ENCODE measurements at places on chromosomes 7 and 10. TPM values are rescaled to one million over a fixed set of nuclear protein-coding genes. Genes with fewer than 3 reads are reported as not detected.

Gene CD36
- total RNA-seq = 324 TPM

Gene LIPF
- total RNA-seq = not detected

Gene HOXA2
- total RNA-seq = not detected

Gene FHIP2A
- 30.7 TPM for total RNA-seq

GRCh38 chr10:92627845-92628480 lies 35.0 kb downstream of the KIF11 start:
- no peak for DNase-seq

- DNase-seq = no peak
Observed at GRCh38 chr7:51244053-51244452, 72.6 kb downstream of the COBL start.

DNA sequence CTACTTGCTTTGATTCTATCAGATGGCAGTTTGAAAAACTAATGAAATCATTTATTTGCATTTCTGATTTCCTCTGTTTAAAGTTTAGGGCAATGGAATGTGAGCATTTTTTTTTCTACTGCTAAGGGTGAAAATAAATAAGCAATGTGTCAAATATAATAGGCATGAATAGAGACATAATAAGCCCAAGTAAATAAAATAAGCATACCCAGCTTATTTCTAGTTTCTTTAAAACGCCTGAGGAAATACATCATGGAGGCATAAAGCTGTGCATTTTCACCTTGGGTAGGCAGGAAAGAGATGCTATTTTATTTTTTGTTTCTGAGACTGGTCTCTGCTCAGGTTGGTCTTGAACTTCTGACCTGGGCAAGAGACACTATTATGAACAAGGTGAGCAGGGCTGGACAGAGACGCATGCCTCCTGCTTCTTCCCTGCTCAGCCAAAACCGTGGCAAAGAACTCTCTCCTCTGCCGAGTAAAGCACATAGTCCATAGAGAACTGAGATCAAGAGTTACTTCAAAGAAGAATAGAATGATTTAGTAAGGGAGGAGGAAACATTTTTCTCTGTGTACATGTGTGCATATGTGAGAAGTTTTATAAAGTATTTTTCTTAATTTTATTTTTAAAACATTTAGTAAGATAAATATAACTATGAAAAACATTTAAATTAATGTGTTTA lies 138.1 kb downstream of the GNAI1 start:
- no peak for DNase-seq

DNA sequence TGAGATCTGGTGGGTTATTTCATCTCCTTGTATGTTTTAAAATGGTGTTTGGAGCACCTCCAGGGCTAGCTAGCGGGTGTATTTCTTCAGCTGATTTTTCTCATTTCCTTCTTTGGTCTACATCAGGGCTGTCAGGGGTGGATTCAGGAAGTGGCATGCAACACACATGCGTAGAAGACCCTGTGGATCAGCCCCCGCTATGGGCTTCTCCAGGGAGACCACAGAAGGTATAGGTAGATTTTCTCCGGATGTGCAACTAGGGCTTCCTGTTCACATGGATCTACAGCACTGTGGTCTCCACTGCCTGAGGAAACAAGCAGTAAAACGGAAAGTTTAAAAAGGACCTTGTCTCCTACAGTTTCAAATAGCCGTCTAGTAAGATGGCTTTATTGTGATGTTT lies 10.4 kb downstream of the NUB1 start:
- DNase-seq = no peak

GRCh38 chr10:79078367-79079053 lies 9.7 kb downstream of the ZMIZ1 start:
- no peak for DNase-seq

DNA sequence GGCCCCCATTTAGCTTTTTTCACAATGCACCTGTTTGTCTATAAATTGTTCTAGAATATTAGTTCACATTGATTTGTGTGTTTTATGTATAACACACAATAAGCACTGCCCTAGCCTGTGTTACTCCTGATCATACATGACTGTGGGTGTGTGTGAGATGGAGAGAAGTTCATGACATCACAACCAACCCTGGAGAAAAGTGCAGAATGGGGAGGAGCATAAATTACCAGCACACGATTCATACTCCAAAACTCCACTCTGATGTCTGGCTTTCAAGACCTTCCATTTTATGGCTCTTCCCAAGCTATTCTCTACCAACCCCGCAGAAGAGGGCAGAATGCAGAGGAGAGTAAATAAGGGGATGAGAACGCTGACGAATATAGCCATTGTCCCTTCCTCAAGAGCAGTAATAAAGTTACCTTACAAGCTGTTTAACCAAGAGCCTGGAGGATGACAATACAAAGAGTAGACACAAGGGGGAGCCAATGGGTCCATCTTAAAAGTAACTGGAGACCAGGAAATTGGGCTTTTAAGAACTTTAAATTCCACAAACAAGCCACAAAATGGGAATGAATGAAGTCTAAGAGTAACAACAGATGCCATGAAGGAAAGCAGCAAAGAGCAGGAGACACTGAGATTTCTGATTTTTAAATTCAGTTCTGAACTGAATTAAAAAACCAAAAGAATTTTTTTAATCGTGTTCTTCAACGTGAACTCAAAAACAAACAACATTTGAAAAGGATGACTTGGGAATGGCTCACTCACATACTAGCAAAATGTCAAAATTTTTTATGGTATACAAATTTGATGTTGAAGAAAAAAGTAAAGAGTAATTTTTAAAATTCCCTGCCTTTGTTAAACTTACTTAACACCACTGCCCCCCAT lies 159.6 kb downstream of the PARD3 start:
- DNase-seq = peak; percentile 83

- no peak for DNase-seq
Observed at GRCh38 chr10:61299841-61300240, 153.3 kb downstream of the TMEM26 start.

DNA sequence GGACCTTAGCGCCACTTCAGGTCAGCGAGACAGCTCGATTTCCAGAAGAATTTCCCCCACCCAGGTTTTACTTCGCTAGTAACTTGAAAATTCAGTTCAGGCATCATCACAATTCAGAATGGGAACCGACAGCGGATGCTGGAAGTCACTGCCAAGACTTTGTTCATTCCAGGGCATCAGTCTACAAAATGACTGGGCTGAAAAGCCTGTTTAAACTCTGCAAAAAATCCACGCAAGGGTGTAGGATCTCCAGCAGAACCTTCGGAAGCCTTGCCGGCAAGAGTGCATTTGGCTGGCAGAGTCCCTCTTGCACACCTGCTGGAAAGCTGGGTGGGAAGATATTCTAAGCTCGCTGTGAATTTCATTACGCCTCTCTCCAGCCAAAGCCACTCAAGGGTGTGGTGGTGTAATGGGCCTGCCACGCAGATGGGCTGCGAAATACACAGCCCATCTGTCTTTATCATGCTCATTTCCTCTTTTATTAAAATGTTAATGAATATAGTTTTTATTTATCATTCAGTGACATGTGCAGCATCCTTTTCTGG lies 672.0 kb upstream of the FOXK1 start:
- DNase-seq = peak; percentile 93

DNA sequence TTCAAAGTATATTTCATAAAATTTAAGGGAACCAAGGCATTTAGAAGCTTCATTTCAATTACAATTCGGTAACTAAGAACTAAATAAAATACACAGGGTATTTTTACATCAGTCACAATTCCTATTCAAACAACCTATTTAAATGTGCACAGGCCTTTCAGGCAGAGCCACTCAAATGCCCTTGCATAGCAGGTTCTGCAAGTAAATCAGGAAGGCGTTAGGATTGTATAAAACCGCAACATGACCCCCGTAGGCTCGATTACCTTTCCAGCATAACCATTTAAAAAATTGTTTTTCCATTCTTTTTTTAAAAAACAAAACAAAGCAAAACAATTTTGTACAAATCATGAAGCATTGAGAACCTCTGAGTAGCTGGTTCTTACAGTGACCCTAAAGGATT lies 289.9 kb upstream of the SP8 start:
- peak; percentile 32 for DNase-seq

DNA sequence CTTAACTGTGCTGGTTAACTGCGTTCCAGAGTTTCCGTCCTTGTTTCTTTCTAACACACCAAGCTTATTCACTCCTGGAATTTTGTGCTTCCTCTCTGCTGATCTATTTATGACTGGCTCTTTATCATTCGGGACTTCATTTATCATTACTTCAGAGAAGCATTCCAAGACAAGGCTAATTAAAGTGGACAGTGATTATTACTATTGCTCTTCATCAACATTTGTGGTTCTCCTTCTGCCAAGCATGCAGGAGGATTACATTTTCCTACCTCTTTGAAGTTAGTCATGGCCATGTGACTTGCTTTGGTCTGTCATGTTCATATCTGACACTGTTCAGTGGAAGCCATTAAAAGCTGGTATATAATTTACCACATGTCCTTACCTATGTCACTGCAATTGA lies 172.4 kb upstream of the AGR3 start:
- no peak for DNase-seq

- no peak for DNase-seq
Observed at GRCh38 chr10:85542936-85543730, 823.5 kb downstream of the GRID1 start.

- no peak for DNase-seq
Observed at GRCh38 chr10:33349268-33349667, 14.8 kb upstream of the NRP1 start.

- no peak for DNase-seq
Observed at GRCh38 chr7:45924283-45924682, 3.2 kb upstream of the IGFBP3 start.
